Fibroblast of villous mesenchyme (primary cell): ENCODE measurements at places on chromosomes 16 and 17. TPM values are rescaled to one million over a fixed set of nuclear protein-coding genes. Genes with fewer than 3 reads are reported as not detected.

COPS3 gene
- 82.8 and 93.7 TPM in 2 replicates for total RNA-seq

CCL11 gene
- not detected in 2 replicates for total RNA-seq

RASL10B gene
- 6.4 and 12.1 TPM in 2 replicates for total RNA-seq

CDH8 gene
- 0.32 TPM in 1 of 2 replicates, not detected in the other for total RNA-seq

SHISA9 gene
- 0.32 TPM in 1 of 2 replicates, not detected in the other for total RNA-seq

CLEC10A gene
- not detected in 2 replicates for total RNA-seq

CCL17 gene
- not detected in 2 replicates for total RNA-seq

TPSD1 gene
- not detected in 2 replicates for total RNA-seq

OTOP2 gene
- not detected in 2 replicates for total RNA-seq

PHOSPHO1 gene
- under 0.01 and 0.32 TPM in 2 replicates for total RNA-seq

PHF23 gene
- 51.8 and 54.1 TPM in 2 replicates for total RNA-seq

SLC16A11 gene
- not detected in 2 replicates for total RNA-seq

MLLT6 gene
- 24.2 and 25.5 TPM in 2 replicates for total RNA-seq

MRC2 gene
- 336 and 369 TPM in 2 replicates for total RNA-seq

ZCCHC14 gene
- 8.2 and 13.2 TPM in 2 replicates for total RNA-seq

ABCA8 gene
- total RNA-seq = 1.6 and 2.2 TPM in 2 replicates

KRT20 gene
- not detected in 2 replicates for total RNA-seq

MYH1 gene
- not detected in 2 replicates for total RNA-seq

ZNF423 gene
- total RNA-seq = 0.32 and 0.43 TPM in 2 replicates

PLA2G10 gene
- total RNA-seq = not detected in 2 replicates

IL21R gene
- 0.43 and 1.9 TPM in 2 replicates for total RNA-seq

KRTAP1-3 gene
- total RNA-seq = not detected in 2 replicates

ITGAX gene
- not detected in 2 replicates for total RNA-seq

KARS1 gene
- 139 and 157 TPM in 2 replicates for total RNA-seq

GJD3 gene
- 2.2 and 2.9 TPM in 2 replicates for total RNA-seq

PMM2 gene
- 53.1 and 53.5 TPM in 2 replicates for total RNA-seq
